Activated T-cell treated with anti-CD3 and anti-CD28 coated beads, Interleukin-2, amount 50 U/mL, for 1 hour (primary cell): ENCODE measurements at places on chromosomes 1 and 21.
A peak's percentile ranks its signal among the peaks of the same experiment; 100 is the strongest.

- no peak for DNase-seq
Observed at GRCh38 chr1:58447042-58447441, 99.5 kb downstream of the OMA1 start.

GRCh38 chr1:96967311-96967710 lies 245.7 kb downstream of the PTBP2 start:
- no peak for DNase-seq

GRCh38 chr1:224089583-224089982 lies 24.3 kb upstream of the FBXO28 start:
- DNase-seq, result no peak

- DNase-seq, result no peak
Observed at GRCh38 chr1:236159704-236160539, 17.6 kb downstream of the GPR137B start.

DNA sequence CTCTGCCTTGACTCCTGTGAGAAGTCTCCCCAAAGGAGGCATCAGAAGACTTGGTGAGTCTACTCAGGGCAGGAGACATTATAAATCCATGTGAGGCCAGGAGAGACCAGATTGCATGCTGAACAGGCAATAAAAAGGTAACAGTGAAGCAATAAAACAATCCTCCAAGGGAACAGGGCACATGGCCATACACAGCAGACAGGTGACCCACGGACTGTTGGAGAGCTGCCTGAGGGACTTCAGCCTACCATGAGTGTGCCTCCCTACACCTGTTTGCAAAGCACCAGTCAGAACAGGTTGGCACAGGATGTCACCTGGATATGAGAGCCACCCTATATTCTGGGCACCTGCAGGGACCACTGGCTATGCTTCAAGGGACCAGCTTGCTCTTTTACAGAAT lies 67.6 kb downstream of the MAB21L3 start:
- DNase-seq, result no peak

DNA sequence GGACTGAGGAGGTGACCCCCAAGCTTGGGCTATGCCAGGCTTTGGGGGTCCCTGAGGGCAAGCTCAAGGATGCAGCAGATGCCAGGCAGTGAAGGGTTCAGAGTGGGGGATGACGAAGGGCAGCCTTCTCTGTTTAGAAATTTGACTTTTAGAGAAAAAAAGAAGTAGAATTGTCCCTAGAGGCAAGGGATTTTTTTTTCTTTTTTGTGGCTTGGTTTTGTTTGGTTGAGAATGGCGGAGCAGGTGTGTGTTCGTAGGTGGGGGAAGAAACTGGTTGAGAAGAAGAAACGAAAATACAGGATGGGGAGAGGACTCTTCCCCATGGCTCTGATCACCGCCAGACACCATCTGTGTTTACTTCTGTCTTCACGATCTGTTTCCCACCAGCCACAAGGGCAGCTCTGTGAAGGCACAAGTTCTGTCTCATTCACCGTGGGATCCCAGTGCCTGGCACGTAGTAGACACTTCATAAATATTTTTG lies 8.2 kb downstream of the PLA2G5 start:
- no peak for DNase-seq

DNA sequence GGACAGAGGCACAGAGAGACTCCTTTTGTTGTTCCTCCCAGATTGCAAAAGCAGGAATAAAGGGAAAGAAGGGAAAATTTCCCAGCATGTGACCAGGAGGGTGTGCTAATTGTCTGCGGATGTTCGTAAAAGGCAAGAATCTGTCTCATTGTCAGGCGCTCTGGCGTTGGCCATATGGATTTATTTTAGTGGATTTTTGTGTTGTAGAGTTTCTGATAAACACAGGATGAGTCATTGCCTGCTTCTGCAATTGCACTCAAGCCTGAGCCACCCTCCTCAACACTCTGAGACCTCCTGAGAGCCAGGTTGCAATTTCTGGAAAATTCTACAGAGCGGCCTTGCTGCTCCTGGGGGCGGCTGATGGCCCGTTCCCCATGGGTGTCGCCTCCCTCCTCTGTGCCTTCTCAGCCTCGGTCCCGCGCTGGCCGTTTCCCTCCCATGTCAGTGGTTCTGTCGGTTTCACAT lies 227.7 kb downstream of the KAZN start:
- DNase-seq, result no peak

- DNase-seq, result no peak
Observed at GRCh38 chr1:174397261-174397660, 50.5 kb upstream of the GPR52 start.

- DNase-seq, result no peak
Observed at GRCh38 chr1:93440272-93440671, 7.6 kb upstream of the FNBP1L start.

- DNase-seq, result no peak
Observed at GRCh38 chr1:37068897-37069296, 34.6 kb upstream of the GRIK3 start.

GRCh38 chr1:67892476-67893125 lies 59.3 kb upstream of the GNG12 start:
- no peak for DNase-seq

DNA sequence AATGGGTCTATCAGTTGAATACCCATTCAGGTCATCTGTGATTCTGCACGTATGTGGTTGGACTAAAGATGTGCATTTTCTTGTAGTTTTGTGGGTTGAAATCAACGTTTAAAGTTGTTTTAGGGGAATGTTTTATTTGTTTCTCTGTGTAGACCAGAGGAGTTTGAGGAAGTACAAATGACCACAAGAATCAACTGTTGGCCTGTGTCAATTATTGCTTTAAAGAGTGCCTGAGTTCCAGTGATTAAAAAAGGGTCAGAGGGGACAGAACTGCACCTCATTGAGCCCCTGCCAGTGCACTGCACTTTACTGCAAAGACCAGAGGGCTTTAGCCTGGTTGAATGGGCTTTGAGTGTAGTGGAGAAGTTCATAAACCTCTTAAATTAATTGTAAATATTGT lies 190.3 kb downstream of the VPS13D start:
- DNase-seq, result no peak

DNA sequence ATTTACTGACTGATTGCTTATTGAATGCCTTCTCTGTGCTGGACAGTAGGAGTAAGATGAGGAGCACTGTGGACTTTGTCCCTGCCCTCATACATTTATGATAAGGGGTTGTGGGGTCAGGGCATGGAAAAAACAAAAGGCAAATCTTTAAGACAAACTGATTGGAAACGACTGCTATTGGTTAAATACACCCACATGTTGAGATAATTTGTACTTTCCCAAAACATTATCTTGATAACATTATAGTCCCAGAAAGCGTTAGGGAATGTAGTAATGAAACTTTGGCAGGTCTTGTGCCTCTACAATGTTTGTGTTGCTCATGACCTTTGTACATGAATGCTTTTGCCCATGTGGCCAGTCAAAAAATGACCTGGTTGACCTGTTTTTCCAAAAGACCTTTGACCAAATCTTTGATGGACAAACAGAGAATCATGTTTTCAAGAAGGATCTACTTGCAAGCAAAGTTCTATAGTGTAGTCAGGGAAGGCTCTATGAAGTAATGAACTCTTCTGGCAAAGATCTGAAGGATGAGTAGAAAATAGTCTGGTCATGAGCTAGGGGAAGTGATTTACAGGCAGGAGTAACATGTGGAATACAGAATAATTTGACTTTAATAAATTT lies 50.9 kb downstream of the LEPR start:
- DNase-seq, result no peak

DNA sequence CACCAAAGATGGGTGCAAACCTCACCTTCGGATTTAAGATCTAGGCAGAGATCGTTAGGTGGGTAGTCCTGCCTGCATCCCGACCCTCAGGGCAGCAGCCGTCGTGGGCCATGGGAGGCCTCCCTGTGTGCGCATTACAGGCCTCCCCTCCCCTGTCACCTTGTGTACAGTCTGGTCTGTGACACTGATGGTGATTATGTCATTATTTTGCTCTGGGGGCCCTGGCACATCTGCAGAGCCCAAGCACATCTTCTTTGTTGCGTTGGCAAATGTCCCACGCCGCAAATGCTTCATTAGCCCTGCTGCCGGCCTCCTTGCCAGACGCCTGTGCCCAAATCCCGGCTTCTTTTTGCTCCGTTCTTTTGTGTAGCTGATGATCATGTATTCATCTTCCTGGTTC lies 31.7 kb downstream of the PROX1 start:
- DNase-seq, result no peak

DNA sequence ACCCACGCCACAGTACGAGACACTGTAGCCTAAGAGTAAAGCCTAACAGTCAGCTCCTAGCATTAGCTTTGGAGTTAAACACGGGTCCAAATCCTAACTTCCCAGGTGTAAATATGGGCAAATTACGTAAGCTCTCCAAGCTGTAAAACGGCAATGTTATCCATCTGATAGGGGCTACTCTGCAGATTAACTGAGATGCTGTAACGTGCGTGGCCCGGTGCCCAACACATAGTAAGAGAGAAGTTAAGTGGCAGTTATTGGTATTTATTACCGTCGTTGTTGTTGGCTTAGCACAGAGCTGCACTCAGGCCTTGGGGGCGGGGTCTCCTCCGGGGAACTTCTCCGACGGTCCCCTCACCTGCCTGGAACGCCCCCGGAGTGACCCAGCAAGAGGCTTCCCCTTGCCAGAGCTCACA lies 457 bp downstream of the TRAPPC3 start:
- DNase-seq, result no peak

GRCh38 chr1:55259911-55260609 lies 44.9 kb upstream of the USP24 start:
- DNase-seq, result no peak

- peak; percentile 84 for DNase-seq
Observed at GRCh38 chr1:211515090-211516023, 23.4 kb upstream of the RD3 start.

- DNase-seq, result no peak
Observed at GRCh38 chr1:208113011-208113410, 131.2 kb downstream of the PLXNA2 start.

DNA sequence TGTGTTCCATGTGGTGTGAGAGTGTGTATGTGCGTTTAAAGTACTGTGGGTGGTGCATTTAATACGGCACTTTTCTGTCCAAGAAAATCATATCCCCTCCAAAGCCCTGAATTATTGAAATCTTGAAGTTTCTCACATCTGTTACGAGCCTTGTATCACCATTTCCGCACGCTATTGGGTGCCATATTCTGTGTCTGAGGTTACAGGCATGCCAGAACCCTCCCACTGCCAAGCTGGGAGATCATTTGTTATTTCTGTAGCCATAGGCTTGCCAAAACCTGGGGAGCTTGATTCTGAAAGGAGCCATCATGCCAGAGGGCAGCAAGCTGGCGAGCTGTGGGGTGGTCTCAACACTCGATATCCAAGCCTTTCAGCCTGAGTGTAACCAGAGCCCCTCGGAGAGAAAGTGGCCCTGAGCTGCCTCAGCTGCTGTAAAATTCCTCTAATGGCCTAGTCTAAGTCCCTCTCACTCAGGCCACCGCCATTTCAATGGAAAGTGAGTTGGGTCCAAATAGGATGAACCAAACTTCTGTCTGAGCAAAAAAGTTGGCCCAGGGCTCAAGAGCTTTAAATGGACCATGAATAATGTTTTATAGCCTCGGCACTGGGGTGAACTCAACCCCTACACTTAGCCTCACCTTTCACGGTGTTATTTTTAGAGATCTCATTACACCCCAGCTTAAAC lies 298.4 kb upstream of the DUSP10 start:
- DNase-seq, result no peak

DNA sequence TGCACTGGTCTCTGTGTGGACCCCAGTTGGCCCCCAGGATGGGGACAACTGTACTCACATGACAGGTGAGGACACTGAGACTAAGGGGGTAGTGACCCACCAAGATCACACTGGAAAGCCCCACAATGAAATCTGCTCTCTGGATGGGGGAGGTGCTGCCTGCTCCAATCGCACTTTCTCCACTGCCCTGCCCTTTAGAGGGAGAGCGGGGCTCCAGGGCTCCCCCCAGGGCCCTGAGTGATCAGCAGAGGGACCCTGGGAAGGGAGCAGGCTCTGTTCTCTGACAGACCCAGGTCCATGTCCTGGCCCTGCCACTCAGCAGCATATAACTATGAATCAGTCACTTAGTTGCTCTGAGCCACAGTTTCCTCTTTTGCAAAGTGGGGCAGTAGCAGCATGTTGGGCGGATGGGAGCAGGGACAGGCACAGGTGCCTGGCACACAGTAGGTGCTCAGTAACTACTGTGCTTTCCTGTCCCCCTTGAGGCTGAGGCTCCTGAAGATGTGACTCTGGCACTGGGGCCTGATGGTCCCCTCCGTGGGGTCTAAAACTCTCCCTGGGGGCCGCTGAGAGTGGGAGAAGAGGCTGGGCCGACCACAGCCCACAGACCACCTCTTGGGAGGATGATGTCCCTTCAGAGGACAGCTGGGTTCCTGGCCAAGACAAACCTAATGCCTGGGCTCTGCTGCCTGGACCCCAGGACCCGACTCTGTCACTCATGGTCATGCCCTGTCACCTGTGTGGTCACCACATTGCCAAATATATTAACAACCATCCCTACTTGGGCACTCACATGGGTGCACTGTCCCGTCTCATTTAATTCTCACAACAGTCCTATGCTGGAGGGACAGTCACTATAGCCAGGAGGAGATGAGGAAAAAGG lies 222.7 kb downstream of the PTPRU start:
- DNase-seq, result no peak

DNA sequence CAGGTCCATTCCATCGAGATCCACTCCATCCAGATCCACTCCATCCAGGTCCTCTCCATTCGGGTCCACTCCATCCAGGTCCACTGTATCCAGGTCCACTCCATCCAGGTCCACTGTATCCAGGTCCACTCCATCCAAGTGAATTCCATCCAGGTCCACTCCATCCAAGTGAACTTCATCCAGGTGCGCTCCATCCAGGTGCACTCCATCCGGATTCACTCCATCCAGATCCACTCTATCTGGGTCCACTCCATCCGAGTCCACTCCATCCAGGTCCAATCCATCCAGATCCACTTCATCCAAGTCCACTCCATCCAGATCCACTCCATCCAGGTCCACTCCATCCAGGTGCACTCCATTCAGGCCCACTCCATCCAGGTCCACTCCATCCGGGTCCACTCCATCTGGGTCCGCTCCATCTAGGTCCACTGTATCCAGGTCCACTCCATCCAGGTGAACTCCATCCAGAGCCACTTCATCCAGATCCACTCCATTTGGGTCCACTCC lies 157.4 kb downstream of the HUNK start:
- no peak for DNase-seq

DNA sequence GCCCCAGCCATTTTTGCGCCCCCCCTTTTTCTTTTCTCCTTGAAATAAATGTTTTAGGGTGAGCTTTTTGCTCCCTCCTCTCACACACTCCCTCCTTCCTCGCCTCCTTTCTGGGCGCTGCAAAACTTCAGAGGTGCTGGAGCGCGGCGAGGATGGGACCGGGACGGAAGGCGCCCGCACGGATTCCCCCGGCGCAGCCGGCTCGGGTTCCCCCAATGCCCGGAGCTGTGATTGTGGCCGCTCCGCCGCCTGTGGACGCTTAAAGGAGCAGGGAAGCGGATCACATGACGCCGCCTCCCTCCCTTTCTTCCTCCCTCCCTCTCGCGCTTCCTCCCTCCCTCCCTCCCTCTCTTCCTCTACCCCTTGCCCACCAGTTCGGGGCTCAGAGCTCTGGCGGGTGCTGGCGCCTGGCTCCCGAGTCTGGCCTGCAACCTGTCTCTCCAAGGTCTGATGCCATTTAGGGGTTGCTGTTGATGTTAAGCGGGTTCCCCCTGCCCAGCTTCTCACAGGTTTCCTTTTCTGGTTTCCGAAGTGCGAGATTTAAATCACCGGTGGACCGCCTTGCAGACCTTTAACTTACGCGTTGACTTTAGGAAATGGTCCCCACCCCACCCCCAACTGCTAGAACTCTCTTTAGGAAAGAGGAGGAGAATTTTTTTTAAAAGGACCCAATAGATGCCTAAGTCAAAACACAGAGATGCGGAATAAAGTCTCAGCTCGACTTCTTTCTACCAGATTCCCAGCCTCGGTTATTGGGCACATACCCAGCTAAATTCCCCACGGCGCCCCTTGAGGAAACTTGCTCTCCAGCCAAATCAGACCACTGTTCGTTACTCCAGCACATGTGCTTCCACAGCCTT lies at the start of gene WLS:
Gene WLS, minus strand, starts transcription at position 235 of the 860 bp plus-strand sequence. Its CDS starts 224 bp downstream, at position 11.
- no peak for DNase-seq
